ENCODE measurements at places on chromosomes 3 and 15. TPM values are rescaled to one million over a fixed set of nuclear protein-coding genes. Genes with fewer than 3 reads are reported as not detected.

Gene CCDC33
- not detected for total RNA-seq

- DNase-seq: no peak
Observed at GRCh38 chr3:178156301-178156700, 379.9 kb upstream of the KCNMB2 start.

- no peak for DNase-seq
Observed at GRCh38 chr3:41521010-41521655, 321.8 kb downstream of the CTNNB1 start.

DNA sequence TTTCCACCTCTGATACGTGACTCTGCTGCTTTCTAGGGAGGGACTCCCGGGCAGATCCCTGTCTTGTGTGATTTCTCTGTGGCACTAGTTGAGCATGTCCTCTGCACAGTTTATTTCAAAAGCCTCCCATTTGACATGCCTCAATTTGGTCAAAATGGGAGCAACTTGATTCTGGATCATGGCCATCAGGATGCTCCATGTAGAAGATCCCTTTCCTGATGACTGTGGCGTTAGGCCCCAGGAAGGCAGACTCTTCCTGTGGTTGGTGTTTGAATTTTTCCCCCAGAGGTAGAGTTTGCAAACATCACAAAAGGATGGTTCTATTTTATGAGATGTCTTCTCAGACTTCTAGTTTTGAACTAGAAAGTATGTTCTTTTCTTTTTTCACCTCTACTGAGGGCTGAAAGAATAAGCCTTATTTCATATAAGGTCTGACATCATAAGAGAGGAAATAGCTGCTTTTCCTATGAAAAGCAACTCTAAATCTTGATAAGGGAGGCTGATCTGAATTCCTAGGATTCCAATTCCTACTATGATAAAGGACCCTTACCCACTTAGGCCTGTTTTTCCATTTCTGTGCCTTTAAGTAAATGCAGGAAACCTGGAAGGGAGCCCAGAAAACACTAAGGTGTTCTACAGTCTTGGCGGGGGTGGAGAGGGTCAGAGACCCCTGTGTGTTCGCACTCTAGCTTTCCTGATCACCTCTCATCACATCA, 243.8 kb upstream of the CHRM5 start:
- DNase-seq: no peak

Gene SCN11A
- 1.1 TPM for total RNA-seq

DNA sequence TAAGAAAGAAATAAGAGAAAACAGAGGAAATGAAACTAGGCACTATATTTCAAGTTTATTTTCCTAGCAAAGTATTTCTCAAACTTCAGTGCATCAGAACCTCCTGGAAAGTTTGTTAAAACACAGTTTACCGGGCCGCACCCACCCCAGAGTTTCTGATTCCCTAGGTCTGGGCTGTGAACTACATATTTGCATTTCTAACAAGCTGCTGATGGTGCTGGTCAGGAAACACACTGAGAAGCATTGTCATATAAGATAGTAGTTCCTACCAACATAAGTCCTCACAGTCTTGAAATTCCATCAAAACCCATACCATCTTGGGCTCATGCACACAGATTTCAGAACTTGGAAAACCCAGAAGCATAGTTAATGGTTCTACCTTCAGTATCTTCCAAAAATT, 8.3 kb downstream of the SLC9A9 start:
- no peak for DNase-seq

- no peak for DNase-seq
Observed at GRCh38 chr3:138397983-138398382, 36.4 kb upstream of the ESYT3 start.

Gene FBN1
- 30.4 TPM for total RNA-seq

DNA sequence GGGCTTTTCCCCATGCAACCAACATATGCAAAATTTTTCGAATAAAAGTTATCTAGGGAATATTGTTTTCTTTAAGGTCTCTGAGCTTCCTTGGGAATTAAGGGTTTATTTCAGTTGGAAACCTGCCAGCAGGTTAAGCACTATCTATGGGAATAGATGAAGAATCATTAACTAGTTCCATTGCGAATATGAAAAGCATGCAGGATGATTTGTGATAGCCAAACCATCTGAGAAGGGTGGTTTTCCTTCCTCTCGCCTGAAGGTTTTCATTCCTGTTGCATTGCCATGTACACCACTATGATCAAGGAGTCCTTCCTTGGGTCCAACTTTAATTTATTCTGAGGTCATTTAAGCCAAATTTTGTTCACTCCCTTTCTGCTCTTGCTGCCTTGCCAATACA, 184.9 kb downstream of the NR2F2 start:
- no peak for DNase-seq

- DNase-seq: no peak
Observed at GRCh38 chr15:88322461-88322860, 65.9 kb upstream of the NTRK3 start.

DNA sequence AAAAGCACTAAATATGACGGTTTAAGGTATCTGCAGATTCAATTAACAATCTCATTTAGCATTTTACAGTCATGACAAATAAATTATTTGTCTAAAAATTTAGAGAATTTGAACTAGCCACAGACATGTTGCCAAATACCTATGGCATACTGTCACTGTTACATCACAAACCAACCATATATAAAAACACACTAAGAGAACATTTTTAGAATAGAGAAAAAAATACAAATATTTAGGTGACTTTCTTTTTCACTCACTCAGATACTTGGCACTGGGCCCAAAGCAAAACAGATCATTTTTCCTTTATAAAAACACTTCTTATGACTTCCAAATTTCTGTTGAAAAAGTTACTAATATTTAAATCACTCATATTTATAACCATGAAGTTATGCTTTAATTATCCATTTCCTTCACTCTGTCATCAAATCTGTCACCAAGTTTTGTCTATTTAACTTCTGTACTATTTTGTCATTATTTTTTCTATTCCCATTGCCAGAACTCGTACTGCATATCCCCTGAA, 644.7 kb downstream of the OTOL1 start:
- DNase-seq: no peak

GRCh38 chr15:25249236-25250010, 189.4 kb downstream of the UBE3A start:
- no peak for DNase-seq

Gene ZNF501
- 6.3 TPM for total RNA-seq

Gene DUT
- 66.5 TPM for total RNA-seq

Gene P4HTM
- 108 TPM for total RNA-seq

GRCh38 chr15:63601026-63601703, 4.0 kb downstream of the FBXL22 start:
- DNase-seq: no peak

DNA sequence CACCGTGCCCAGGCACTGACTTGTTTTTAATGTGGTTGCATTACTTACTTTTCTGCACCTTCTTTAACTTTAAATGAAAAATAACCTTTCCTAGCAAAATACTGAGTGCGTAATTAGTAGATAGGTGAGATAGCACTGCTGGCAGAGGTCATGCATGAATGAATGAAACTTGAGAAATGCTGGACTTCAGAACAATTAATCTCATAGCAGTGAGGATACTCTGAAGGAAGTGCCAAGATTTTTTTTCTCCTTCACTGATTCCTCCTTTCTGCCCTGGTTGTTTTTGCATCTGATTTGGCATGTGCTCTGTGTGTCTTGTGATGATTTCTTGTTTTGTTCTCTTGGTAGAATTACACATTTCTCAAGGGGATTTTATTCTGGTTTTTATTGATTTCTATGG, 378.9 kb downstream of the PTPRG start:
- no peak for DNase-seq

GRCh38 chr3:13343601-13344000, 76.5 kb downstream of the NUP210 start:
- DNase-seq: no peak

Gene SLC35G2
- total RNA-seq: 18.5 TPM

DNA sequence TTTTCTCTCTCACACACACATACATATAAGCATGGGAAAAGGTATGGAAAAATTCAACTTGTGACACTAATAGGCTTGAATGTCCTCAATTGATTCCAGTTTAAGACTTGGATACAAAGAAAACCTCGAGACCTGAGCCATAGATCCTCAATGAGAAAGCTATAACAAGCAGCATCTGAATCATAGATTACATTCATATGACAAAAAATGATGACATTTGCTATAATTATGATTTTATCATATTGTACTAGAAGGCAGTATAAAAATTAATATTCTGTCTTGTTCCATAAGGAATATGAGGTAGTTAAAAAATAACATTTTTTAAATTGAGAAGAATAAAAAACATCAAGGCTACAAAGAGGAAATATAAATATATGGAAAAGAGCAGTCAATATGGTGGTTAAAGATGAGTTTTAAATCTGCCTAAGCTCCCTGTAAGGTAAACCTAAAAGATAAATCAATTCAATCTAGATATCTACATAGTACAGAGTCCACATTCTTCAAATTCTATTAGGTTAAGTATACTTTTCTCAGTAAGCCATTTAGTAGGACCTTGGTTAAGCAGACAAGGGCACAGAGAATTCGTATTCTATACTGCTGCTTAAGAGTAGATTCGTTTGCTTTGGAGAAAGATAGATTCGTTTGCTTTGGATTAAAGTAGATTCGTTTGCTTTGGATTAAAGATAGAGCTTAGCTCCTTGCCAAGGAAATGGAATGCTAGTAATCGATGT, 175.7 kb downstream of the STAG1 start:
- DNase-seq: no peak

DNA sequence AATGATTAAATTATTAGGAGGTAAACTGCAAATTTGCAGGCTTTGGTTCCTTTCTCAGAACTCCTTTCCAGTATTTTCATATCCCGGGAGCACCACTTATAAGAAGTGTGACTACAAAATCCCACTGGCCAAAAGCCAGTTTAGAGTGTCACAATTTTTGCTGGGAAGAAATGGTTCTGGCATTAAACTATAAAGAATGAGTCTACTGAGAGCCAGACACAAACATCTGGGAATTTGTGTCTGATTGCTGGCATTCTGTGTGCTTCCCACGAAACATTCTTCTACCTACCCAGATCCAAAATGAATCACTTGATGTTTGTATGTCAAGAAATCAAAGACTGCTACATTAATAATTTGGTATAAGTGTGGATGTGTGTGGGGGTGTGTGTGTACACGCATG, 82.8 kb downstream of the DUT start:
- no peak for DNase-seq

GRCh38 chr3:156349978-156350377, 204.9 kb downstream of the SSR3 start:
- DNase-seq: no peak
